ENCODE measurements at places on chromosomes 2 and 18.

DNA sequence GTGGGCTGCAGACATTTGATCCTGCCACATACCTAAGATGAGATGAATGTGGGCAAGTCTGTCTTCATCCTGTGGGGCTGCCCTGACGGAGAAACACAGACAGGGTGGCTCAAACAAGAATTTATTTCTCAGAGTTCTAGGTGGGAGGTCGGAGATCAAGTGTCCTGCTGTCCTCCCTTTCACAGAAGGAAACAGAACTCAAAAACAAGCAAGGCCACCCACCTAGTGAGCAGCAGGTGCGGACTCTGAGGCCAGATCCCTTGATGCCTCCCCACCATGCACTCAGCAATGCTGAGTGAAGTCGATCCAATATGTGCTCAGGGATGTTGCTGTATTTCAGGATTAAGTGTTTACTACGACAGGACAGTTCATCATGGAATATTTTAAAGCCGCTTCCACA, 63.0 kb upstream of the SNTG2 start:
- no peak for DNase-seq

GRCh38 chr2:142642650-142643049, 234.8 kb upstream of the KYNU start:
- DNase-seq = no peak

- DNase-seq = no peak
Measured at GRCh38 chr18:79459946-79460480, 64.3 kb downstream of the NFATC1 start.

GRCh38 chr2:121342751-121343150, 57.7 kb upstream of the TFCP2L1 start:
- DNase-seq = no peak

- DNase-seq = no peak
Measured at GRCh38 chr2:97739020-97739892, 25.9 kb downstream of the ZAP70 start.

DNA sequence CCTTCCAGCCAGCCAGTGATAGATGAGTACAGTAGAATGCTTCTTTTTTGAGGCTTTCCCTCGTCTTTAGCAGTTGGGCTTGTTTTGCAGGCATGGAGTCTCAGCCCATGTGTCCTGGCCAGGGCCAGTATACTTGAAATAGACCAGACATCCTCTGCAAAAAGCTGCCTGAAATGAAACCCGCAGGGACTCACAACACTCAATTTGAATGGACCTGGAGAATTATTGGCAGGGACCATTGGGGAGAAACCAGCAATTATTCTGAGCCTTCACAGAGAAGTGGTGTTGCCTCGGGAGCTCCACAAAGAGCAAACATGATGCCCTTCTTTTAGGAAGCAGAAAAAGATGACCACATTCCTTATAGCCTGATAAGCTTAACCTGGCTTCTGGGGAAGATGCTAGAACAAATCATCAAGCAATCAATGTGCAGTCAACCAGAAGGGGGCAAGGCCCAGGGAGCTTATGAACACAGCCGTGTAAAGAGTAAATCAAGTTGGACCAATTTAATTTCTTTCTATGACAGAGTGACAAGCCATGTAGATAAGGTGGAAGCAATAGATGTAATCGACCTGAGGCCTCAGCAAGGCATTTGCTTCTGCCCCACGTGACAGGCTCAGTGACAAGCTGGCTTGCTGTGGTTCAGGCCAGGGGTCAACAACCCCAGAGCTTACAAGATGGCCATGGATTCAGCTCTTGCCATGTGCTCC, 42.1 kb downstream of the BOD1L2 start:
- no peak for DNase-seq

GRCh38 chr2:60888853-60889252, 7.5 kb downstream of the REL start:
- DNase-seq = no peak

DNA sequence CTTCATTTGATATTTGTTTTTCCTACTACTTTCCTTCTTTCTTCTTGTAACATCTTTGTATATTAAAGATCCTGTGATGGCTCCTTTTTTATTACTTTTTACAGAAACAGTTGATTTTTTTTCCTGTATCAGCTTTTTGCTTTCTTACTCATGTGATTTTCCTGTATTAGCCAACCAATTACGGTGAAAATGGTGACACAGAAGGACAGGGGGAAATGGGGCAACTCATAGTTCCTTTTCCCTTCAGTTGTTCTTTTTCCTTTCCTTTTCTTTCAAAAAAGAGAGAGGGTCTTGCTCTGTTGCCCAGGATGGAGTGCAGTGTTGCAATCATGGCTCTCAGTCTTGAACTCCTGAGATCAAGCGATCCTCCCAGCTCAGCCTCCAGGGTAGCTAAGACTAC, 117.8 kb downstream of the ATL2 start:
- DNase-seq = no peak

DNA sequence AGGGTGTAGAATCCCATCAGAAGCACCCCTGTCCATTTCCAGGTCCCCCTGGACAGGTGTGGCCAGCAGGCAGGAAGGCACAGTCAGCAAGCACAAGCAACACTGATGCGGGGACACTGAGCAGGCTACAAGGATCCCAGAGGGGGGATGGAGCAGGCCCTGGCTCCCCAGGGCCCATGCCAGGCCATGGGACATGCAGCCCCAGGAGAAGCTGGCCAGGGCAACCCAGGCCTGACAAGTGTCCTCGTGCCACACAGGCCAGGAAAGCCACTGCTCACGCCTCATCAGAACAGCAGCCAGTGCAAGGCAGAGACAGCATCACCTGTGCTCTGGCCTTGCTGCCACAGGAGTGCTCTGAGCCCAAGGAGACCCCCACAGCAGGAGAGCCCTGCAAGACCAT, 14.1 kb upstream of the GPC1 start:
- DNase-seq = no peak

DNA sequence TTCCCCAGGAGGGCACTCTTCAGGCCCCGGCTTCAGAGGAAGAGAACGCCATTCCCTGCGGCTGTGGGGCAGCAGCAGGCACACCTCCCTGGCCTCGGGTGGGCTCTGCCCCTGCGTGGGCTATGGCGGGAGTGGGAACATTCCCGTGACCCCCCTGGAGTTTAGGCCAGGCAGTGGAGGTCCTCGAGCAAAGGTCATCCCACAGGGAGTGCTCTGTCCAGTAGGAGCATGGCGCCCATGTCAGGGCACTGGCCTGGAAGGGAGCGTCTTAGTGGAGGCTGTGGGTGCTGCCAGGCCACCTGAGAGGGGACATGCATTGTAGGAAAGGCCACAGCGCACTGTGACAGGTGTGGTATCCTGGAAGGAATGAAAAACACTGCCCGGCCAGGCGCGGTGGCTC, 9.2 kb upstream of the NFATC1 start:
- no peak for DNase-seq

DNA sequence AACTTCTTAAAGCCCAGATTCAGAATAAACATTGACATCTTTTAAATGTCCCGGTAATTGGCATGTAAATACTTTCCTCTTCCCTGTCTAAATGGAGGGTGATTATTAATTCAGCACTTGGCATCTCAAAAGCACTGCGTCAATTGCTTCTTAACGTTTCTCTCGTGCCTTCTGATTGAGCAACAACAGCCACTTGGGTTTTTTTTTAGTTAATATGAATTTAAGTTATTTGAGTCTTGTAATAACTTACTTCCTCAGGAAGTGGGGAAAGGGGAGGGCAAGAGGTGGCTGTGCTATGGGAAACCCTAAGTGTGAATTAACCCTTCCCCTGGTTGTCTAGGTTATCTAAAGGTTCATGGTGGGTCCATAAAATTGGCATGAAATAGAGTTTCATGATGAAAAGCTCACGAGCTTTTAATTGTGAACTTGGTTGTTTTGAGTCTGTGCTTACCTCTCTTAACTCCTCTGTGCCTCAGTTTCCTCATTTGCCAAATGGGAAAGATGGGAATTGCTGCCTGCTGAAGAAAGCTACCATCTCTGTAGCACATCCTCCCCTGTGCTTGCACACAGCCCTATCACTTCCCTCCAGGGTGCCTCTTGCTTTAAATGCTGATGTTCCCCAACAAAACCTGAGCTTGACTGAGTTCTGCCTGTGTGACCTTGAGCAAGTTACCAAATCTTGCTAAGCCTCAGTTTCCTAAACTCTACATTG, 126.3 kb upstream of the BCL2L11 start:
- no peak for DNase-seq

- no peak for DNase-seq
Measured at GRCh38 chr2:203822240-203822639, 45.3 kb upstream of the CTLA4 start.

DNA sequence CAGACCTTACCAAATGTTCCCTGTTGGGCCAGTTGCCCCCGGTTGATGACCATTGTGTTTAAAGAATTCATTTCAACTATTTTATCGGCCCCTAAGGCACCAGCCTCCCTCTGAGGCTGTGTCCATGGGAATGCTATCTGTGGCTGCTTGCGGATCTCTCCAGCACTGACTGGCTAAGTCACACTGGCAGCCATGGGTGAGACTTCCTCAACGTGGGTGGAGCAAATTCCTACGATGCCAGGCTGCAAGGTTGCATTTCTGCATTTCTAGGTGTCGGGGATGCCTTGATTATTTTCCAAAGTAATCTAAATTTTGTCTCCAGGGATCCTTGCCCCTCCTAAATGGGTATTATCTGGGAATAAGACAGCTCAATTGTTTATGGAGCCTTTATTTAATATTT, 6.2 kb downstream of the CXCR4 start:
- no peak for DNase-seq
